ENCODE measurements at places on chromosomes 6 and 20.

DNA sequence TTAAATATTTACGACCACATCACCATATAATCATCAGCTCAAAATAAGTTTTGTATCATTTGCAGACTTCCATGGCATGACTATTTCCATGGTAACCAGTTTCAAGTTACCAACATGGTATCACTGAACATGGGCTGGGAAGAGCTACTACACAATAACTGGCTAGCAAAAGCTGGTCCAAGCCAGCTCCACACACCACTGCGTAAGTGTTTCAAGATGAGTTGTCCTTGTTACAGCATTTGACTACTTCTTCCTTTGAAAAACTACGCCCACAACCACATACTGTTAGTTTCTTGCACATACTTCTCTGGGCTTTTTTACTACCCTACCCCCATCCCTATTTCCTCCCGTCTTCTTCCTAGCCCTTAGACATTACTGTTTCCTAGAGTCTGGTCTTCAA lies 8.5 kb downstream of the CD164 start:
- DNase-seq: peak; percentile 36

- DNase-seq: no peak
Observed at GRCh38 chr20:49620364-49621240, 52.7 kb upstream of the PTGIS start.

GRCh38 chr6:39210450-39210849 lies 18.8 kb downstream of the KCNK5 start:
- no peak for DNase-seq

- no peak for DNase-seq
Observed at GRCh38 chr20:4519534-4519933, 202.2 kb upstream of the PRND start.

DNA sequence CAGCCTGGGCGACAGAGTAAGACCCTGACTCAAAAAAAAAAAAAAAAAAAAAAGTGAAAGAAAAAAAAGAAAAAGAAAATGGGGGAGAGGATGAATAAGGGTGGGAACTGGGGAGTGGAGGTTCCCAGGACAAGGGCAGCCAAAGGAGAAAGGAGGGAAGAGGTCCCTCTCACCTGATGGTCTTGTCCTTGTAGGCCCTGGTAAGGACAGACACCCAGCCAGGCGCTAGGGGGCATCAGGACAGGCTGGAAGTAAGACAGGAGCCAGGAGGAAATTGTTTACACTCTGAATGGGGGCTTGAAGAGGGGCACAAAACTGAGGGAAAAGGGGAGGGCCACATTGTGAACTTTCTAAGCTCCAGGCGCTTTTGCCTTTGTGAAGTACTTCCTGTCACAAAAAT lies 2.3 kb upstream of the ALDH5A1 start:
- DNase-seq: no peak

GRCh38 chr6:20921578-20921977 lies 387.3 kb downstream of the CDKAL1 start:
- no peak for DNase-seq

DNA sequence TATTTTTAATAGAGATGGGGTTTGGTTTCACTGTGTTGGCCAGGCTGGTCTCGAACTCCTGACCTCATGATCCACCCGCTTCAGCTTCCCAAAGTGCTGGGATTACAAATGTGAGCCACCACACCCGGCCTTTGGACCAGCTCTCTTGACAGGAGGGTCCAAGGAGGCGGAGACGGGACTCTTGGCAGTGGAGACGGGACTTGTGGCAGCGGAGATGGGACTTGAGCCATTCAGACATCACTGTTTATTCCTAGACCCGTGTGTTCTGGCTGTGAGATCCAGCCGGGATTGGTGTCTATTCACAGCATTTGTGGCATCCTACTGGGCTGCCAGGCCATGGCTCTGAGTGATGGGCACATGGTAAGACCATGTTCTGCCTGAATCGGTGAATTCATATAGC lies 25.6 kb downstream of the PRPF6 start:
- no peak for DNase-seq

DNA sequence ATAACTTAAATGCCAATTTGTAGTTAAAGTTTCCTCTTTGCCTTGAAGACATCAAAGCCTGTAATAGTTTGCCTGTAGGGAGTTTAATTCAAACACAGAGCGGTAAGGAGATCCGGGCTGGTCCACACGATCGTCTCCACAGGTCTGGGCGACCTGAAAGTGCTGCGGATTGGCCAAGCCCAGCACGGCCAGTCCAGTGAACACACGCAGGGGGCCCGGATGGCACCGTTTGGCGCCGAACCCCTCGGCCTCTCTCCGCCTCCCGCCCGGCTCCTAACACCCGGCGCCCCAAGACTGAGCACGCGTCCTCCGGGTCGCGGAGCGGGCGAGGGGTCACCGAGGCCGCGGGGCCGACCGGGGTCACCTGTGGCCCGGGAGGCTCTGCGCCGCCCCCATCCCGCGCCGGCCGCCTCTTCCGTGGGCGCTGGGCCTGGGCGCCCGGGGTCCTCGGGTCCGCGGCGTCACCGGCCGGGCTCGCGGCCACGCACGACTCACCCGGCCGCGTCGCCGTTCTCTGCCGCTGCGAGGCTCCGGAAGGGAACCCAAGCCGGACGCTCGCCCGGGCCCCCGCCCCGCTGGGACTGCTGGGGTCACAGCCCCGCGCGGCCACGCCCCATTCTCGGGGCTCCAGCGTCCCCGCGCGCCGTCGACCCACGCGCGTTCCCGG lies 481 bp downstream of the SERPINB6 start:
- no peak for DNase-seq

DNA sequence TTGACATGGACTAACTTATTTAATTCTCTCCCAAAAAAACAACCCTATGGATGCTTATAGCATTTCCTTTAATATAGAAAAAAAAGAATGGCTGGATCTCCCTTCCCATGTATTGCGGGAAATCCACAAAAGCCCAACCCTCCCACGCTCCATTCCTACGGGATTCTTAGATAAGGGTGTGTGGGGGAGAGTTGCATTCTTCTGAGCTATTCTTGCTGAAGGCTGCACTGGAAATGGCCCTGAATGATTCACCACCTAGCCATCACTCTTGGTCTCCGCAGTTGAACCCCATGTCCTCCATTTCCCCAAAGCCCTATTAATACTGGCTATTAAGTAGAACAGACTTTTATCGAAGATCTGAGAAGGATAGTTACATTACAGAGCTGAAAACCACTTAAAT lies 41.9 kb upstream of the ADGRF5 start:
- DNase-seq: no peak

GRCh38 chr6:17038316-17038715 lies 63.5 kb upstream of the STMND1 start:
- DNase-seq: no peak

GRCh38 chr6:80348263-80348662 lies 241.8 kb downstream of the BCKDHB start:
- no peak for DNase-seq

DNA sequence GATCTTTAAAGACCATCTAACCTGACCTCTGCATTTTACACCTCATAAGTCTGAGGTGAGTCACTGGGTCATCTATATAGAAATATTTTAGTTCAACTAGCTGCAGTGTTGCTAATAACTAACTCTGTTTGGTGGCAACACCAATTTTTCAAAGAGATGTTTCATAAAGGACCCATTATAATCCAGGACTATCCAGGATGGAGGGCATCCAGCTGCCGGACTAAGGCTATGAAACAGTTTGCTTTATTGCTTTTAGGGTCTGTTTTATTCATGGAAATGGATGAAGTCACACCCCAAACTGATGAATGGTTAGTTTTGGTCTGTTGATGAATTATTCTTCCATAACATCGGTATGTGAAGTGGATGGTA lies 204.2 kb upstream of the GMDS start:
- DNase-seq: no peak

DNA sequence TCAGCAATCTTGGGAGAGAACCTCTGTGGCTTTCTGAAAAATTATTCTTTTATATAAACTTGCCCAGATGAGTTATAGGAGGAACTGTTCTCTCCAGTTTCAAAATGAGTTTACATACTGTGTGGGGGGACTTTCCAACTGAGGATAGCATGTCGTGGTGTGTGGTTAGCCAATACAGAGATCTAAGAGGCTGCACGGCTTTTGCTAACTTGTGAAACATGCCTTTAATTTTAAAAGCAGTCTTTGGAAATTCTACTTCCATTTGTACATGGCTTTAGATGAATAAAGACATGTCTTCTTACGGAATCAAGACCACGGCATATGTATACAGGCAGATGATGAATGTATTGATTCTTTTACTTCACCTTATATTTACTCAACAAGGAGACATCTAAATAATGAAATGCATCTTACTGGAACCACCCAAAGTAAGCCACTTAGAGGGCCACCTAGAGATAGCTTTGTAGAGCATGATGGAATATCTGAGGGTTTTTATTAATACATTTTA lies 39.8 kb downstream of the HIVEP1 start:
- peak; percentile 38 for DNase-seq

DNA sequence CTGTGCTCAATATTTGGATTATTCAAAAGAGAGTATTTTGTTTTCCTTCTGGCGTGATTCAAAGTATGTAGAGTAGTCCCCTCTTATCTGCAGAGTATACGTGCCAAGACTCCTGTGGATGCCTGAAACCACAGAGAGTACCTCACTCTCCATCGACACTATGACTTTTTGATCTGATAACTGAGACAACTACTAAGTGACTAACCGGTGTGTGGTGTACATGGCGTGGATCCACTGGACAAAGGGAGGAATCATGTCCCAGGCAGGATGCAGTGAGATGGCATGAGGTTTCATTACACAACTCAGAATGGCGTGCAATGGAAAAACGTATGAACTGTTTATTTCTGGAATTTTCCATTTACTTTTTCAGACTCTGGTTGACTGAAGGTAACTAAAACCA lies 112.2 kb upstream of the PDE7B start:
- DNase-seq: no peak

GRCh38 chr6:10202581-10202980 lies 212.3 kb downstream of the TFAP2A start:
- DNase-seq: no peak

DNA sequence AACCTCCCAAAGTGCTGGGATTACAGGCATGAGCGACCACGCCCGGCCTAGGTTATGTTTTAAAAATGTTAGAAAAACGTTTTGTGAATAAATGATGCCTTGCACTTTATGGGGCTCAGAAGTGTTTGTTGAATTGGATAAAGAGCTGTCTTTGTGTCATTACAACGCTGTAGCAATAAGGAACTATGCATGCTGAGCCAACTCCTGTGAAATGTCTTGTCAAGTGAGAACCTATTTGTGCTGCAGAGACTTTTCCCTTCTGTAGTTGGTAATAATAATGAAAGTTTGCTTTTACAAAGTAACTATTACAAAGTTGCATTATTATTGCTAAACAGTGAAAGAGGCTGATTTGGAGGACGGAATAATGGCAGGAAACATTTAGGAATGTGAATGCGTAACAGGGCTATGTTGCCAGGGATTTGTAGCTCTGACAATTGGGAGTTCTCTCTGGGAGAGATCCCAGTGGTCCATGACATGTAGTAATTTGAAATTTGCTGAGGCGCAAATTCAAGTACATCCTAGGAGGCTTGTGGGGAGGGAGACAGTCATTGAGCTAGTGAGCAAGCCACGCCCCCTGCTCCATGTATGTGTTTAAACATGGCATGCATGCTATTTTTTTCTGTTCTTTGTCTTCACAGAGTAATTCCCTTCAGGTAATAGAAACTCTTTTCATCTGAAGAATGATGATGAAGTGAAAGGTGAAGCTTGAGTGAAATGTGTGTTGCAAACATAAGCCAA lies 16.8 kb upstream of the BICRAL start:
- no peak for DNase-seq

GRCh38 chr6:134675110-134676054 lies 274.5 kb downstream of the ALDH8A1 start:
- no peak for DNase-seq

DNA sequence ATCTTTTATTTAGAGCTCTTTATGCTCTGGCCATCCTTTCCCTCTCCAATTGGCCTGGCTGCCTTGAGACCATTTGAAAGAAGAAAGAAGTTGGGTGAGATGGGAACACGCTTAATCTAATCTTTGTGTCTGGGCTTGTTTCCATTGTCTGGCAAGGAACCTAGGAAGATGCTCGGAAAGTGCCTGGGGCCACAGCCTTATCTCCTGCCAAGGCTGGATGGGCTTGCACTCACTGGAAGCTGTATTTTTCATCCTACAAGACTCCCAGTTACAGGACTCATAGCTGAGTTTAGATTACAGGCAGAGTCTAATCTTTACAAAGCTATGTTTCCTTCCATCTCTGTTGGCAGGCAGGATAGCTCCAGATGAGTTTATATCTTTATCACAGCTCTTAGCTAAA lies 33.1 kb upstream of the CDYL start:
- DNase-seq: no peak

- no peak for DNase-seq
Observed at GRCh38 chr20:34984756-34985261, 29.1 kb downstream of the MYH7B start.

- no peak for DNase-seq
Observed at GRCh38 chr6:28794175-28795002, 129.4 kb downstream of the TRIM27 start.

- DNase-seq: no peak
Observed at GRCh38 chr6:15523679-15524630, 138.9 kb downstream of the DTNBP1 start.

DNA sequence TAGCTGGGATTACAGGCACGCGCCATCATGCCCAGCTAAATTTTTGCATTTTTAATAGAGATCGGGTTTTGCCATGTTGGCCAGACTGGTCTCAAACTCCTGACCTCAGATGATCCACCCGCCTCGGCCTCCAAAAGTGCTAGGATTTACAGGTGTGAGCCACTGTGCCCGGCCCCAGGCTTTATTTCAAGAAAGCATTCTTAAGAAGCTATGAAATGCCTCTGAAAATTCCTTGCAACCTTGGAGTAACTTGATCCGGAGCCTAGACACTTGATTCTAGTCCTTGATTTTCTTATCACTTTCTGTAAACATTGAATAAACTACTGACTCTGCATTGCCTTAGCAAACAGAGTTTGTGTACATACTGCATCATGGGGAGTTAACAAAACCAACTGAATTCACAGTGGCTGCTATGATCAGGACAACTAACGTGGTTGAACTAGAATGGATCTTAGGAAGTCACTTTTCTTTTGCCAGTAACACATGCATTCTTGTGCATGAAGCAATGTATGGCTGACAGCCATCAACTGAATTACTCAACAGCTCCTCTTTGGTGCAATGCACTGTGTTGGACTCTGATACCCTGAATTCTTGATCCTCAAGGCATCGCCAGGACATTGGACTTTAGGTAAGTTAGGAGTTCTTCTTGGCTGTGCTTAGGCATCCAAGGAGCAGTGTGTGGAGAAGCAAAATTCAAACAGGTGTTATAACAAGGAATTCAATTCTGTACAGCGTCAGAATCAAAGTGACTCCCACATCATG lies 102.8 kb upstream of the TMEM170B start:
- no peak for DNase-seq

DNA sequence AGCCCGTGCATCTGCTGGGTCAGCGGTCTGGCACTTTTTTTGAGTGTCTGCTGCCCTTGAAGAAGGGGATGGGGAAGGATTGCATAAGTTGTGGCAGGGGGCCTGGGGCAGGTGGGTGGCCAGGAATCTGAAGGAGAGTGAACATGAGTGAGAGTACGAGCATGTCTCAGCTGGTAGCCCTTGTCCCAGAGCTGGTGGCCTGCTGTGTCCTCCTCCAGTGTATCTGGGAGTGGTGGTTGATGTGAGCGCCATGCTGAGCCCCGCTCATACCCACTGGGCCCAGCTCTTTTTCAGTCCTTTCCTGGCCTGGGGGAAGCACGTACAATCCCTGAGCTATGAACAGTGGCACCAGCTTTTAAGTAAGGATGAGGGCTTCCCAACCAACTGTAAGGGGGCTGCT lies 136.2 kb upstream of the AGPAT4 start:
- DNase-seq: no peak

Data from stimulated activated CD4-positive, alpha-beta T cell treated with anti-CD3 and anti-CD28 coated beads, TNF-alpha, amount 100 ng/mL, for 48 hours (primary cell).